Adipose tissue (tissue), 3 donors: ENCODE measurements at places on chromosomes 16 and 17. TPM values are rescaled to one million over a fixed set of nuclear protein-coding genes. Genes with fewer than 3 reads are reported as not detected.

ASPHD1 gene
- 3.0 TPM for polyA plus RNA-seq

SLC9A5 gene
- polyA plus RNA-seq, result 0.82 TPM

SLC12A3 gene
- polyA plus RNA-seq, result 0.02 TPM

IRX3 gene
- 1.4 TPM for polyA plus RNA-seq

HOXB1 gene
- 0.45 TPM for polyA plus RNA-seq

RUNDC3A gene
- 0.25 TPM for polyA plus RNA-seq

TP53TG3C gene
- polyA plus RNA-seq, result not detected

EXOC3L1 gene
- 9.4 TPM for polyA plus RNA-seq

NPIPB13 gene
- 5.5 TPM for polyA plus RNA-seq

TBC1D3D gene
- polyA plus RNA-seq, result not detected

ZNF423 gene
- polyA plus RNA-seq, result 8.7 TPM

WFDC1 gene
- 0.13 TPM for polyA plus RNA-seq

KCNJ2 gene
- polyA plus RNA-seq, result 0.85 TPM

SHISA9 gene
- polyA plus RNA-seq, result 0.22 TPM

CACNG3 gene
- polyA plus RNA-seq, result not detected

BAIAP3 gene
- 11.4 TPM for polyA plus RNA-seq

XAF1 gene
- polyA plus RNA-seq, result 21.0 TPM

P2RX1 gene
- polyA plus RNA-seq, result 0.34 TPM

CES1 gene
- 5.9 TPM for polyA plus RNA-seq

DPEP1 gene
- 0.34 TPM for polyA plus RNA-seq

VAT1L gene
- 1.0 TPM for polyA plus RNA-seq

SPATA22 gene
- polyA plus RNA-seq, result 0.27 TPM

PFN1 gene
- 270 TPM for polyA plus RNA-seq

KCTD11 gene
- 11.2 TPM for polyA plus RNA-seq

KCNJ12 gene
- polyA plus RNA-seq, result 2.1 TPM

PLCG2 gene
- polyA plus RNA-seq, result 16.2 TPM

PRSS36 gene
- polyA plus RNA-seq, result 3.4 TPM

ACSM5 gene
- polyA plus RNA-seq, result 27.9 TPM

SHCBP1 gene
- 0.23 TPM for polyA plus RNA-seq

KRT20 gene
- polyA plus RNA-seq, result 0.22 TPM

CYTH1 gene
- 42.1 TPM for polyA plus RNA-seq

ABCC11 gene
- not detected for polyA plus RNA-seq

ATP2C2 gene
- polyA plus RNA-seq, result 0.15 TPM

PIK3R6 gene
- not detected for polyA plus RNA-seq

TMEM114 gene
- polyA plus RNA-seq, result not detected

CD68 gene
- polyA plus RNA-seq, result 111 TPM
